Activated CD8-positive, alpha-beta memory T cell treated with anti-CD3 and anti-CD28 coated beads, Interleukin-2, amount 50 U/mL, for 4 hours (primary cell): ENCODE measurements at places on chromosomes 3 and 15.

DNA sequence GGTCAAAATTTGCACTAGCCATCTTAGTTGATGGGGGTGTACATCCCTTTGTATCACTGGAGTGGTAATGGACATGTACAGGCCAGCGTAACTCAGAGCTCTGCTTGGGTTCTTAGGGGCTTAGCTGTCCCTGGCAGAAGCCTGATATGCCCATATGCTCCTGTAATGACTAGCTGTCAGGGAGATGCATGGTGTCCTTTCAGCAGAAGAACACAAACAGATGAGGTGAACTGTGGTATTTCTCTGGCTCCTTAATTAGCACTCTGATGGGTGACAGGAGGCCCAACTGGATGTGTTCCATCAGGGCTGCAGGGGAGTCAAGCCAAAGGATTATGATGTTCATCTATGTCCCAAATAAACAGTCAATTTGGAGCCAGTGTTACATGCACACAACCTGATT is 774.5 kb downstream of the AGBL1 start:
- DNase-seq: no peak

DNA sequence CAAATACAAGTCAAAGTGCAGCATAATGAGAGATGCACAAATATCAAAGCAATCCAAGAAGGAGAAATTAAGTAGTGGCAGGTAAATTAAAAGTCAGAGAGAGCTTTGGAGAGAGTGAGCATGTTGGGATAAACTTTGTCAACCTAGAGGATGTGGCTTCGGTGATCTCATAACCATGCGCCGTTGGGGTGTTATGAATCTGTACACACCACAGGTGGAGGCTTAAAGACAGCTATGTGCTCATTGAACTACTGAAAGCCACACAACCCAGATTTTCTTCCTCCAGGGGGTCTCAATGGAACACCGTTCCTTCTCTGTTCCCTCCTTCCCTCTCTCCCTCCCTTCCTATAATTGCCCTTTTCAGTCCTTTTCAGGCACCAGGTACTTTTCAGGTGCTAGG is 52.0 kb downstream of the SUCNR1 start:
- no peak for DNase-seq

DNA sequence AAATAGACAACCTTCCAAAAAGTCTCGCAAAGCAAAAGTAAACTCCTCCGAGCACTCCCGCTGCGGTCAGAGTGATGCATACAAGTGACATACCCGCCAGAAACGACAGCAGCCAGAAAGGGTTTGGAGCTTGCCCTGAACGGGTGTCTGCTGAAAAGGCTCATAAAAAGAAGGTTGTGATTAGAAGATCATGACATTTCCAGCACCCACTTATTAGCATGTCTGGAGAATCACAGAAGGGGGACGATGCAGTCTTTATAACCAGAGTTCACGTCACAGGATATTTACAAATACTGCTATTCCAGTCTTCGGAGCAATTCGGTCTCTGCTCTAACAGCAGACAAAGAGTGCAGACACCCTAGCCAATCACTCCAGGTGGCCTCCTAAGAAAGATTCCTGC is 59.1 kb upstream of the FRMD4B start:
- DNase-seq: no peak

DNA sequence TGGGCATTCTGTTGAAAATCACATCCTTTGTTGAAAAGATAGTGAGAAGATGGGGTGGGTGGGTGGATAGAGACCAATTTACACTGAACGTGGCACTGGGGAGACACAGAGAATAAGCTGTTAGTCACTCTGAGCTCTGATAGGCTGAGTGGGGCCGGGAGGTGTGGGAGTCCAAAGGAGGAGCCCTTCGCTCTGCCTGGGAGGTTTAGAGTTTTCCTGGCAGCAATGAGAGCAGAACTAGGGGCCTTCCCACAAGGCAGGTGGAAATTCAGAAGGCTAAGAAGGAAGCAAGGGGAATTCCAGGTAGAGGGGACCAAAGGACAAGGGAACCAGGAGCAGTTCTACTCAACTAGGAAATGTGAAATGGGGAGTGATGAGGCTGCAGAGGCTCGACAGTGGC is 272.7 kb downstream of the RPLP1 start:
- DNase-seq: no peak

GRCh38 chr3:32842531-32842931 is 24.7 kb downstream of the TRIM71 start:
- DNase-seq: no peak

GRCh38 chr3:84224262-84224661 is 734.5 kb upstream of the CADM2 start:
- DNase-seq: no peak

- no peak for DNase-seq
Measured at GRCh38 chr3:185332026-185332735, 30.8 kb upstream of the MAP3K13 start.

DNA sequence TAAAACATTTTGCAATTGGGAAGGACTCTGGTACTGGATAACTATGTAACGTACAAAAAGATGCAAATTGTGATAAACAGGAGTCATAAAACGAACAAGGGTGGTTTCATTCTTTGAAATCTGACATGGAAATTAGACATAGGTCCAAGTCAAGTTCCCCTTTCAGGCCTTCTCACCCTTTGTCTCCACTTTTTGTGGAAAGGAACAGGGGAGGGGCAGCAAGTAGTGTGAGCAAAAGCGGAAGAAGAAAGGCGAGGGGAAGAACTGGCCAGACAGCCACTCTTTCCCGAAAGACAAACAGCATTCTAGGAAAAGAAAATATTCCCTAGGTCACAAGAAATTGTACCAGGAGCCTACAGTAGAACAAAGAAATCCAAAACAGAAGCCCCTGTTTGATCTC is 52.6 kb downstream of the MCF2L2 start:
- DNase-seq: no peak
